ENCODE measurements at places on chromosomes 16 and 17.

DNA sequence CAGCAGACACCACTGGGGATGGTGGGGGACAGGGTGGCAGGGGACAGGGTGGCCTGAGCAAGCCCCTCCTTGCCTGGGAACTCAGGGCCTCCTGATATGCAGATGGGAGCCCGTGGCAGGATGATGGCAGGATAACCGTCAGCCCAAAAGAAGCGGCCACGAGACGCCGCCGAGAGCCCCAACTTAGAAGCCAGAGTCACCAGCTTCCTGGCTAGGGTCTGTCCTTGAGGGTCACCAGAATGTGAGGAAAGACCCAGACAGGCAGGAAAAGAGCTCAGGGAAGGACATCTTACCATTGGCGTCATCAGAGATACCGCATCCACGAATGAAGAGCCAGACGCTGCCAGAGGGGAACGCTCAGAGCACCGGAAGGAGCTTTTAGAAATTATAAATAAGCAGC lies 19.4 kb downstream of the RAB40C start:
- ATAC-seq, result no peak

DNA sequence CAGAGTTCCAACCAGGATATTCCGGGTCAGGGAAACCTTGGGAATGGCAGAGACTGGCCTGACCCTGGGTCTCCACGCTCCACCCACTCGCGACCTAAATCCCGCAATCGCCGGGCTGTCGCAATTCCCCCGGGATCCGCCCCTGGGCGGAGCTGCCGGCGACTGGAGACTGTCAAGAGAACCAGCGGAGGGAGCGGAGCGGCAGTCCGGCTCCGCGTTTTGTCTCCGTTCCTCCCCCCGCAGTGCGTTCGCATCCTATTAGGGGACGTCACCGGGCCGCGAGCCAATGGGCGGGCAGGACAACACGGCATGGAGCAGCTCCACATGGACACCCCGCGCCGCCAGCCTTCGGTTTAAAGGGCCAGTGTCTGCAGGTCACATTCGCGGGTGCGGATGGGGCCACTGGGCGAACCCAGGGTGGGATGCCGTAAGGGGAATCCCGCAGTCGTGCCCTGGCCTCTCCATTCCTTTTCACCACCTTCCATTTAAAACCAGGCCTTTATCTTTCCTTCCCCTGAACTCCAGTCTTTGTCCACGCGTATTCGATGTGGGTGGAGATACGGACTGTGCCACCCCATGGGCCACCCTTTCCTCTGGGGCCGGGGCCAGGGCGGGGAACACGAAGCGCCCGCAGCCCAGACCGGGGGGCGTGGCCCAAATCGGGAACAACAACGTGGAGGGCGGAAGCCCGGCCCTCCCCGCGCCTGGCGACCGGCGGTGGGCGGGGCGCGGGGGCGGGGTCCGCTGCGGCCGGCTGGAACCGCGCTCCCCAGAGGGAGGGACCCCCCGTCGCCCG lies 764 bp upstream of the MNT start:
- peak; percentile 62 for ATAC-seq

DNA sequence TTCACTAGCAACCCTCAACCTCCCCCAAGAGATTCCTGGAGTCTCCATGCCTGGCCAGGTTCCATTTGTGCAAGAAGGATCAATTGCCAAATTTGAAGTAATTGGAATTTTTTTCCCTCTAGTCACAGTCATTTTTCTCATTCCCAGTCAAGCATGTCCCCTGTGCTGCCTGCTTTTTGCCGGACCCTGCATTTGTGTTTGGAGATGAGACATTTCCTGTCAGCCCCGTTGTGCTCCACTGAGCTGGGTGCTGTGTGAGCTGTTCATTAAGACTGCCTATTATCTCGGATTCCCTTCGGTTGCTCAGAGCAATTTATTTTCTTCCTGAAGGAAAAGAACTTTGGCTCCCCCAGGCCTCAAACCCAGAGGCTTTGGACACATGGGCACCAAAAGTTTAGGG lies 201.0 kb upstream of the NLRP1 start:
- no peak for ATAC-seq

DNA sequence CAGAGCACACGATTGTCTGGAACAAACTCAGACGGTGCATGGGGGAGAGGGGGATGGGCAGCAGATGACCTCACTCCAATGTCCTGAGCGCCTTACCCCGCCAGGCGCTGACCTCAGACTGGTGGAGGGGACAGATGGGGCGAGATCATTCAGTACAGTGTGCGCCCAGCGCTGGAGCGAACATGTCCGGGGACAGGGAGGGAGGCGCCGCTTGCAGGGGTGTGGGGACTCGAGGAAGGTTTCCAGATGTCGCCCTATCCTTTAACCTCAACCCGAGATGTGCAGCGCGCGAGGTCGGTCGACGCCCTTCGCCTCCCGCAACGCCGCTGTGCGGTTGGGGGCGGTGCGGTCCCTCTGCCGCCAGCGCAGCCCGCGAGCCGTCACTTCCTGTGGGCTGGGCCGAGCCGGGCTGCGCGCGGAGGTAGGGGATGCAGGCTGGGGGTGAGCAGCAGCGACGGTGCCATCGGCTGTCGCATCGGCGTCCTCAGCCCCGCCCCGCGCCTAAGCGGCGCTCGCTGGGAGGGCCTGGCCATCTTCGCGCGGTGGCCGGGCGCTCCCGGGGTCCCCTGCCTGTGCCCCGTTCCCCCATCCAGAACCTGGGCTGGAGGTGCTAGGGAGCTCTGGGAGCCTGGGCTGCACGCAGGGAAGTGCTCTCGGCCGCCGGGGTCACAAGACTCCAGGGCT lies 5.3 kb upstream of the CDR2L start:
- peak; percentile 98 for ATAC-seq

DNA sequence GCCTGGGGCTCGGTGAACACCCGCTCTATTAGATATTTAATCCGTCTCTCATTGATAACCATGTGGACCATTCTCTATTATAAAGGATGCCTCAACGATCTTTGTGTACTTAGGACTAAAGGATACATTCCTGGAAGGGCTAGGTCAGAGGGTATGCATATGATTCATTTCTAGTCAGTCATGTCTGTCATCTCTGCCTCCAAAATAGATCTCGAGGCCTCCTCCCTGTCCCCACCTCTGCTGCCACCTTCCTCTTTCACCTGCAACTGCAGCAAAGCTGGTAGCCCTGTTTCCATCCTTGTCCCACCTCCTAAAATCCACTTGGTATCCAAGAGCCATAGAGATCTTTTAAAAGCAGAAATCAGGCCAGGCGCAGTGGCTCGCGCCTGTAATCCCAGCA lies 121.5 kb downstream of the KATNIP start:
- ATAC-seq, result no peak

DNA sequence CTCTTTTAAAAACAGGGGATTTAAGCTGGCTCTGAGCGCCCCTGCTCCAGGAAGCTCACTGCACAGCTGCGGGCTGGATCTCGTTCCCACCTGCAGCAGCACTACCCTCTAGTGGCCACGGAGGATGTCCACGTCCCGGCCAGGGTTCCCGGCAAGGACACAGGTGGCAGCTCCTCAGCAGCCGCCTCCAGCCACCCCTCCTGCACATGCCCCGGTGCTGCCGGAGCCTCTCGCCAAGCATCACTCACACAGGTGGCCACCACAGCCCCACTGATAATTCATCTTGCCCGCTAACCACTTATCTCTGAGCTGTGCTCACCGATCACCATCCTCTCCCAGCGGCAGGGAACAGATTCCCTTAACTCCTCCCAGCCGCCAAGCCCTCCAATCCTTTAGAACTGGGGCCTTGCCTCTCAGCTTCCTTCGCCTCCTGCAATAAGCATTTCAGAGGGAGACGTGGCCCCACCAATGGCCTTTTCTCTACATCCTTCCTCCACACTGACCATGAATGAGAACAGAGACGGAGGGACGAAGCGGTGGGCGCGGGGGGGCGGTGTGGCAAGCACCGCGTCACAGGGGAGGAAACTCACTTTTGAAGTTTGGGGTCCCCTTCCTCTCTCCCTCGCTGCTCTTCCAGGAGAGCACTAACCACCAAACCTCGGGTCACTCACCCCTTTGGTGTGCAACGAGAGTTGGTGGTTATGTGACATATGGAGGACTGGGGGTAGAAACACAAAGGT lies 222.1 kb downstream of the RBFOX3 start:
- no peak for ATAC-seq

DNA sequence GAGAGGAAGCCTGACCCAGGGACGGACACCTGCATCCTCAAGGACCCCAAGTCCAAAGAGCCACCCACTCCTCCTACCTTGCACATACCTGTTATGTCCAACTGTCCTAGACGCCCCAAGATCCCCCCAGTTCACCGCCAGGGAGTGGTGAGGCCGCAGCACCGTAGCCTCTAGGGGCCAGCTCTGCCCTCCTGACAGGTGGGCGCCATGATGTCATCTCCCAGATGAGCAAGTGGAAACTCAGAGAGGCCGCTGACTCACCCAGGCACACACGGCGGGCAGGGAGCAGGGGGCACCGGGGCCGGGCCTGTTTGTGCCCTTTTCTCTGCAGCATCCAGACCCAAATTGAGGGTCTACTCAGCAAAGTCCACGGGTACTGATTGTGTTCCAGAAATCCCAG lies 4.8 kb upstream of the ZNF469 start:
- no peak for ATAC-seq

DNA sequence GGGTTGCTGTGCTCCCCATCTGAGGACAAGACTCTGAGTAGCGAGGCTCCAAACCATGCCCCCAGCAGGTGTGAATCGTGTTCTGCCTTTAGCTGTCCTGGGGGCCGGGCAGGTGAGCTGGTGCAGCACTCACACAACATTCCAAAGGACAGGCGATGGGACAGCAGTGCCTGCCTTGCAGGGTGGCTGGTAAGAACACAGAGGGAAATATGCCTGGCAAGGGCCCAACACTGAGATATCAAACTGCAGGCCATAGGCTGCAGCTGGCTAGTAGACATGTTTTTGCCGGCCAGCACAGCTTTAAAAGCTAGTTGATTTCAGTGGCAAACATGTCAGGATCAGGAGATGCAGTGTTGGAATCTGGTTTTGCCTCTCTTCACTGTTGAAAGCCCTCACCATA lies 23.6 kb downstream of the CLEC16A start:
- ATAC-seq, result no peak

- ATAC-seq, result no peak
Measured at GRCh38 chr17:9658593-9659211, 13.4 kb downstream of the USP43 start.

GRCh38 chr16:81481207-81481821 lies 36.7 kb downstream of the CMIP start:
- ATAC-seq, result peak; percentile 67

DNA sequence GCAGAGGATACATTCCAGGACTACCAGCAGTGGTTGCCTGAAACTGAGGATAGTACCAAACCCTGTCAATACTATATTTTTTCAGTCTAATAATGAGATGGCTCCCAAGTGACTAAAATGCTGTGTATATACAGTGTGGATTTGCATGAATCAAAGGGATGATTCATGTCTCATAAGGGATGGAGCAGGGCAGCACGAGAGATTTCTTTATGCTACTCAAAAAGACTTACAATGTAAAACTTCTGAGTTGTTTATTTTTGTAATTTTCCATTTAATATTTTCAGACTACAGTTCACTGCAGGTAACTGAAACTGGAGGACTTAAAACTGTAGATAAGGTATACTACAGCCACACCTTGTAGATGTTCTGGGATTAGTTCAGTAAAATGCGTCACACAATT lies 674.7 kb upstream of the SALL1 start:
- no peak for ATAC-seq

- ATAC-seq, result no peak
Measured at GRCh38 chr17:63634816-63635215, 12.6 kb downstream of the MAP3K3 start.

GRCh38 chr16:65665586-65665985 lies 543.7 kb upstream of the CDH11 start:
- no peak for ATAC-seq

DNA sequence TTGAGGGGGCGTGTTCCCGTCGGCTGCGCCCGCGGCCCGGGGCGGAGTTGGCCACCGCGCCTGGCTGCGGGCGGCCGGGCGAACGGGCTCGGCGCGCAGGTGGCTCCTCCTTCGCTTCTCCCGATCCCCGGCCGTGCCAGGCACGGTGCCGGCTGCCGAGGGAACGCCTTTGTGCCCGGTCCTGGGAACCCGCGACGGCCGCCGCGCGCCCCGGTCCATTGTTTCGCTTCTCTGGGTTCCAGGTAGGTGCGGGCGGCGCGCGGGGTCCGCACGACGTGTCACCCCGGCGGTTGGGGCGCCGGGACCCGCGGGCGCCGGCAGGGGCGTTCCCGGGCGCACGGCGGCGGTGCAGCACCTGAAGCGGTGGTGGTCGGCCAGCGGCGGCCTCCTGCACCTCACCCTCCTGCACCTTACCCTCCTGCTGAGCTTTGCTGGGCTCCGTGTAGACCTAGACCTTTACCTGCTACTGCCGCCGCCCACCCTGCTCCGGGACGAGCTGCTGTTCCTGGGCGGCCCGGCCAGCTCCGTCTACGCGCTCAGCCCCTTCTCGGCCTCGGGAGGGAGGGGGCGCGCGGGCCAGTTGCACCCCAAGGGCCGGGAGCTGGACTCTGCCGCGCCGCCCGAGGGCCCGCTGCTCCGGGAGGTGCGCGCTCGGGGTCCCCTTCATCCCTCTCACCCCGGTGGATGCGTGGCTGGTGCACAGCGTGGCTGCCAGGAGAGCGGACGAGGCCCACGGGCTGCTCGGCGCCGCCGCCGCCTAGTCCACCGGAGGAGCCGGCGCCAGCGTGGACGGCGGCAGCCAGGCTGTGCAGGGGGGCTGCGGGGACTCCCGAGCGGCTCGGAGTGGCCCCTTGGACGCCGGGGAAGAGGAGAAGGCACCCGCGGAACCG lies 99.9 kb downstream of the EFCAB13 start:
- no peak for ATAC-seq

GRCh38 chr16:12215277-12216105 lies 239.0 kb downstream of the SNX29 start:
- no peak for ATAC-seq

DNA sequence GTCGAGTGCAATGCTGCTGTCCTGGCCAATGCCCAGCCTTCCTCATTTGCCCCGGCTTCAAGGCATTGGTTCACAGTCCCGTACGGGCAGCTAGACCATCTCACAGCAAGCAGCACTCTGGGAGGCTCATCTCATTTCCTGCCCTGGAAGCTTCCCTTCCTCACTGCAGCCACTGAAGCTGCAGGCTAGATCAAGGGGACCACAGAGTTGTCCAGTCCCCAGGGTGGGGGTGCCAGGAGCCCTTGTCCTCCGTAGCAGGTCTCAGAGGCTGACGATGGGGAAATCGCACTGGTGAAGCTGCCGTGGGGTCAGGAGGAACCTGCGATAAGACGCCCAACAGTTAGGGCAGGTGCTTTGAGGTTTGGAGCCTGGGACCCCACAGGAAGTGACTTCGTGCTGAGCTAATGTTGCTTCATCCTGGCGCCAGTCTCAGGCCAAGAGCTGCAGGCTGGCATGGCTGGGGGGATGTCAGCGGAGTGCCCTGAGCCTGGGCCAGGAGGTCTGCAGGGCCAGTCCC lies at the start of gene SPNS3:
Gene SPNS3, plus strand, starts transcription at position 426 of the 517 bp plus-strand sequence. Its CDS starts 28 bp downstream, at position 454.
- ATAC-seq, result peak; percentile 78

GRCh38 chr16:57260294-57260929 lies 15.4 kb downstream of the ARL2BP start:
- ATAC-seq, result no peak

DNA sequence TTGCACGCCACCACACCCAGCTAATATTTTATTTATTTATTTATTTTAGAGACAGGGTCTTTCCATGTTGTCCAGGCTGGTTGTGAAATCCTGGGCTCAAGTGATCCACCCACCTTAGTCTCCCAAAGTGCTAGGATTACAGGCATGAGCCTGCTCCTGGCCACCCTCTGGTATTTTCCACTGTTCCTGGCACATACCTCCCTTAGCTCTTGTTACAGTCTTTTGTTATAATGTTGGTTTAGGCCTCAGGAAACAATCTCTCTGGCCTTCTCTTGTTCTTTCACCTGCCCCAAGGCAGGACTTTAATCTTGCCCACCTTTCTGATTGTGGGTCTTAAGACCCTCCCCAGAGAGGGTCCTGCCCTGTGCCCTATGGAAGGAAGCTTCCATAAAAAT lies 3.6 kb upstream of the CYTH1 start:
- no peak for ATAC-seq
